ENCODE measurements at places on chromosomes 7 and 10. TPM values are rescaled to one million over a fixed set of nuclear protein-coding genes. Genes with fewer than 3 reads are reported as not detected.

- DNase-seq = peak; percentile 56
Observed at GRCh38 chr10:119724593-119725516, 995 bp upstream of the INPP5F start.

GIMAP5 gene
- total RNA-seq = not detected

- peak; percentile 46 for DNase-seq
Observed at GRCh38 chr7:41002741-41003610, 699.9 kb downstream of the INHBA start.

SMKR1 gene
- total RNA-seq = not detected

DPCD gene
- total RNA-seq = 6.3 TPM

GRCh38 chr10:4698075-4698474, 127.9 kb upstream of the AKR1E2 start:
- DNase-seq = no peak

- peak; percentile 68 for DNase-seq
Observed at GRCh38 chr7:101954499-101954898, 137.1 kb downstream of the CUX1 start.

GRCh38 chr7:10838228-10838627, 135.4 kb upstream of the PHF14 start:
- DNase-seq = no peak

FAM25C gene
- total RNA-seq = not detected

GRCh38 chr7:17646253-17646956, 293.9 kb downstream of the SNX13 start:
- no peak for DNase-seq

DNA sequence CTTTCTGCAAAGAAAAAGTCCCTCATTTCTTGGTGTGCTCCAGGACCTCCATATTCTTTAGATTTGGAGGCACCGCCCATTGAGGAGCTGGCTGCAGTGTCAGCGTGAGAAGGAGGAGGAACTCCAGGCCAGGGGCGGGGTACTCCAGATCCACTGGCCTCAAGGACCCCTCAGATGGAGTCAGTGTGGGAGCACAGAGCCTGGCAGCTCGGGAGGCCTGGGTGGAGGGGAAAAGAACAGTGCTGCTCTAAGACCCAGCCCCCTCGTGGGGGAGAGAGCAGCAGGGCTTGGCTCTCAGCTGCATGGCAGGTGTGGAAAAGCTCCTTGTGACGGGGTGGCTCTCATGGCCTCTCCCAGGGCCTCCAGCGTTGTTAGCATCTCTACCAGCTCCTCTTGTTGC, 70.5 kb downstream of the ITGB1 start:
- no peak for DNase-seq

DNA sequence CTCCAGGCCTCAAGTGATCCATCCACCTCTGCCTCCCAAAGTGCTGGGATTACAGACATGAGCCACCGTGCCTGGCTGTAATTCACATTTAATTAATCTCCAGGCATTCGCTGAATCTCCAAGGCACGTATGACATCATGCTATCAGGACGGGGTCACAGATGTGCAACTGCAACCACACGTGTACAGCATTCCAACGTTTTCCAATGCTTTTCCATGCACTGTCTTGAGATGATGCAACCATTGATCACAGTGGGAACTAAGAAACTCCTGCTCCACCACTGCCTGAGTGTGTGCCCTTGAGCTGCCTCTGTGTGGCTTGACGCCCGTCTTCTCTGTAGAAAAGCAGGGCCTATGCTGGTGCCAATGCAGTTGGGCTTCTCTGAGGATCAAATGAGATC, 119.8 kb upstream of the LYZL2 start:
- no peak for DNase-seq

Measured in OCI-LY7 (cell line).